ENCODE measurements at places on chromosomes 6 and 20.

- DNase-seq: no peak
Measured at GRCh38 chr20:25397821-25398220, 7.2 kb upstream of the ABHD12 start.

- peak; percentile 57 for DNase-seq
Measured at GRCh38 chr20:346640-347316, at the start of gene NRSN2. NRSN2 (plus strand) TSS chr20:347111; CDS start chr20:349644, 2,533 bp downstream.

DNA sequence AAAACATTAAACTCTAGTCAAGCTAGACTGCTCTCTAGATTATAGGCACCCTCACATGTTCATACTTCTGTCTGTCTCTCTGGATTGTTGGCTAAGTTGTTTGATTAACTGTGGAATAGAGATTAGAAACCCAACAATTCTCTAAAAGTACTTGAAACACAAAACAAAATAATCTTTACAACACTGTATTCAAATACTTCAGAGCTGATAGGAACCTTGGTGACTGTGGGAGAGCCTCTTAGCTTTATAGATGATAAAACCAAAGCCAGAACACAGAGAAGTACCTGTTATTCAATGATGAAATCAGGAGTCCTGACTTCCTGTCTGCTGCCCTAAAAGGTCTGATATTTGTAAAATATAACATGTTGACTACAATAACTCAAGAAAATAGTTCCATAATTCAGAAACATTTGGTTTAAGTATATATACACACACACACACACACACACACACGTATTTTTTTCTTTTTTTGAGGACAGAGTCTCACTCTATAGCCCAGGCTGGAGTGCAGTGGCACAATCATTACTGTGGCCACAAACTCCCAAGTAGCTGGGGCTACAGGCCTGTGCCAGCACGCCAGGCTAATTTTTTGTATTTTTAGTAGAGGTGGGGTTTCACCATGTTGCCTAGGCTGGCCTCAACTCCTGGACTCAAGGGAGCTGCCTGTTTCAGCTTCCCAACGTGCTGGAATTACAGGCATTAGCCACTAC is 222.0 kb downstream of the FUT9 start:
- DNase-seq: no peak

DNA sequence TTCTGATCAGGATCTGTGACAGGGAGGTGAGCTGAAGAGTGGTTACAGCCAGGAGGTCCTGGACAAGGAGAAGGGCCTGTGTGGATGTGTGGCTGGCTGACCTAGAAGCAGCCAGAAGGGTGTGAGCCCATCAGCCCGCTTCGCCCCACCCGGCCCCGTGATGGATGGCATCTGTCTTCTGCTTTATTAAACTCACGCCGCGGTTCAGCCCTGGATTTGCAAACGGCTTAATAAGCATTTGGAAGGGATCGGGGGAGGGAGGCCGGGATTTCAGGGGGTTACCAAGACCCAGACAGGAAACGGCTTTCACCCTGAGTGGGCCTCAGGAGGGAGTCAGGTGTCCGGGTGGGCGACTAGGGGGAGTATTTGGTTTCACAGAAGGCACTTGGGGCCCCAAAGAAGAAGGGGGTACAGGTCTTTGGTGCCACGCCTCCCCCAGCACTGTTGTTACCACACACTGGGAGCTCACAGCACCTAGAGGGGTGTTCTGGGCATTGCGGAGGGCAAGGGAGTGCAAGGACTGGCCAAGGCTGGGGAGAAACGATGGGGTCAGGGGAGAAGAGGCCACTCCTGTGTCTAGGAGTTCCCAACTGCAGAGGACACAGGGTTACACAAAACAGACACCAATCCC is 53.8 kb upstream of the FOXP4 start:
- DNase-seq: no peak

DNA sequence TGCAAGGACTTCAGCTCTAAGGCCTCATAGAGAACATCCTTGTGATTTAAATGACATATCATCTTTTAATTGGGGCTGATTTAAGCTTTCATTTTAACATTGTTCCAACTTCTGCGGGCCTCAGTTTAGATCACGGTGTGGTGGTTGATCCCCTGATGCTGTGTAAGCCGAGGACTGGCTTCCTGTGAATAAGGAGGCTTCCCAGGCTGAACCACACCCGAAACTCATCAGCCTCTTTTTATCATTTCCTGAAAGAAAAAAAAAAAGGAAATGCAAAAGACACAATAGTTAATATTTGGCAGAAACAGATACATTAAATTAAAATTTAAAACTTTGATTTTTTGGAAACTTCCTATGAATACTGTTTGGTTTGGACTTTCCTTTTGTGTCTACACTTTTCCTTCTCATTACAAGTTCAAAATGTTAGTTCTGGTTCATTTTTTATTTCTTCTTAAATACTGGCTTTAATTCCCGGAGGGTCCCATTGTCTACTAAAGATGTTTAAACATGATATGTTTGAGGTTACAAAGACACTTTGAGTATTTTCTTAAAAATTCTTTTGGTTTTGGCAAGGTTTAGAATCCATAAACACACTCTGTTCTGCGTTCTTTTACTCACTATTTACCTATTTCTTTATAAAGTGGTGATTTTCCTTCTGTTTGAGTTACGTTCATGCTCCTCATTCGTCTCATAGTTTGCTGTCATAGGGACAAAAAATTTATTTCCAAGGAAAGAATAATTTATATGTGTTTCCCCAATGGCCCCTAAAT is 230.0 kb upstream of the SULF2 start:
- no peak for DNase-seq

- DNase-seq: peak; percentile 80
Measured at GRCh38 chr20:2822073-2822472, 5.9 kb downstream of the TMEM239 start.

GRCh38 chr6:52328303-52328662 is 33.7 kb upstream of the PAQR8 start:
- DNase-seq: no peak

DNA sequence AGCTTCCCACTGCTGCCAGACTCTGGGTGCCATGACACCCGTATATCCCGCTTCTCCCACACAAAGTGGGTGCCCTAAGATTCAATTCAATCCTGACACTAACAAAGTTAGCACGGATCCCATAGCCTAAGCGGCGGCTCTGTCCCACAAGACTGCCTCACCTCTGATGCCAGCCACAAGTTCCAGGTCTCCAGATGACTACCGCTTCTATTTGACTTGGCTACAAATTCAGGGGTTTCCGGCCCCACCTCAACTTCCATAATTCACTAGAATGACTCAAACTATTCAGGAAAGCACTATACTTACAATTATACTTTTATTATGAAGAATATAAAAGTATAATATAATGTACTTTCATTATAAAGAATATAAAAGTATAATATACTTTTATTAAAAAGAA is 24.8 kb upstream of the SLC22A23 start:
- DNase-seq: no peak

- peak; percentile 62 for DNase-seq
Measured at GRCh38 chr20:40532103-40532502, 156.9 kb downstream of the MAFB start.

GRCh38 chr6:96624957-96625356 is 62.0 kb downstream of the FHL5 start:
- DNase-seq: no peak

DNA sequence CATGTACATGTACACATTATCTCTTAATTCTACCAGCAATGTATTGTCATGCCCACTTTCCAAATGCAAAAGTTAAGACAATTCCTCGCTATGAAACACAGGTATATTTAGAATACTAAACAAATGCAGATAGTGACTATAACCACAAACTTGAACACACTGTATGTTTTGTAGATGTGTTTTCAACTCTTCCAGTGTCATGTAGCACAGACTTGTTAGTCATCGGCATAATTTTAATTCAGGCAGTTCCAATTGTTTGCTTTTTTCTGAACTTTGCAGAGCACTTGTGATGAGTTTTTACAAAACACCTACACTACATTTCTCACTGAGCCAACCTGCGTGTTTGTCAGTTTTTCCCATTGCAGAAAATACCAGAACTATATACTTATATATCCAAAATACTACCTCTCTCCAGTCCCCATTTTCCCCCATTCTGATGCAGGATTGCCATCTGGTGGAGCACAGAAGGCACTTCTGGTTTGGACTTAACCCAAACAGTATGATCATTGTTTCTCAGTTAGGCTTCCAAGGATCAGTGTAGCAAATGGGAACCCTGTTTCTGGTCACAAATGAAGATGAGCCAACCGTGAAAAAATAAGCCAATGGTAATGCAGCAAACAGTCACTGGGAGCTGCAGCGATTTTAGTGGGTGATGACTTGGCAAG is 143.4 kb downstream of the ADGRB3 start:
- DNase-seq: peak; percentile 85

GRCh38 chr6:3285049-3285639 is 26.4 kb downstream of the PSMG4 start:
- no peak for DNase-seq

DNA sequence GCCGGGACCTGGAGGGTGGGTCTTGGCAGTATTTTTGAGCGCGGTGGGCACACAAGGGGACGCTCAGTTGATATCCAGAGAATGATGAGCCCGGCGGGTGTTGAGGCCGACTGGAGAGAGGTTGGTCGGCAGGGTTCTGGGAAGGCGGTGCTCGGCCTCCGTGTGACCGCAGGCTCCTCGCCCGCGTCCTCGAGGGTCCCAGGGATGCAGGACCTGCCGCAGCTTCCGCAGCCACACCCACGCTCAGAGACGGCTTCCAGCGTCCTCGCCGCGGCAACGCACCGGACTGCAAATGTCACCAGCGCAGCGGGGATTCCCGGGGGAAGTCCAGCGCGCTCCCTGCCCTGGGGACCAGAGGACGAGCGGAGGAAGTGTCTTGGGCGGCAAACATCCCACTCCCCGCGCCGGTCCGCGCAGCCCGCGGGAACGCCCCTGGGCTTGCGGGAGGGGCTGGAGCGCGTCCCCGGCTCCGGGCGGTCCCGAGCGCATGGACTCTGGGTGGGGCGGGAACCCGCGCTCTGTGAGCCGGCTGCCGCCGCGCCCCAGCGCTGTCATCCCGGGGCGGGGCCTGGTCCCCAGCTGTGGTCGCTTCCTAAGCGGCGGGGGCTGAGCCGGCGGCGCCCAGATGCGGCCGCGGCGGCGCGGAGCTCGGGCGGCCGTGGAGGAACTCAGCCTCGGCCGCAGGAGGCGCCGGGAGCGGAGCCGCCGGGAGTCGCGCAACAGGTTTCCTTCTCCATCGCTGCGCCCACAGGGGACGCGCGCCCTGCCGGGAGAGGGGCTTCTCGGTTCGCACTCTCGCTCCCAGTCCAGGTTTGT is at the start of gene STX11:
Gene STX11, plus strand, starts transcription at position 624 of the 816 bp plus-strand sequence. CDS start 36,111 bp downstream, outside the sequence.
- DNase-seq: peak; percentile 88

Measured in OCI-M1 (cell line).